ENCODE measurements at places on chromosomes 3 and 15.

DNA sequence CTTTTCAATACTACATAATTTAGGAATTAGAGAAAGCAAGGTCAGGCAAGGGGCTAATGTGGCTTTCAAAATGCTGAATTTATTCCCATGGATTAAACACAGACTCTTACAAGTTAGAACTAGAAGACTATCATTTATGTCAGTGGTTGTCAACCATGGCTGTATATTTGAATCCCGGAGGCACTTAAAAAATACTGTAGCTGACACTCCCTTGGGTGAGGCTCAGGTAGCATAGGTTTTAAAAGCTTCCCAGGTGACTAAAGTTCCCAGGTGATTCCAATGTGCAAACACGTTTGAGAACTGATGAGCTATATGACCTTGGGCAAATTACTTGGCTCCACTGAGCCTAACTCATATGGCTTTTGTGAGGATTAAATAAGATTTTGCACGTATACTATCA lies 29.6 kb downstream of the AAGAB start:
- DNase-seq, result no peak

GRCh38 chr3:29215948-29216347 lies 64.9 kb upstream of the RBMS3 start:
- DNase-seq, result no peak

- DNase-seq, result no peak
These were observed 142.8 kb downstream of the VPS13C start for GRCh38 chr15:61917457-61917856.

- no peak for DNase-seq
These were observed 119.4 kb upstream of the IQSEC1 start for GRCh38 chr3:13192471-13193213.

DNA sequence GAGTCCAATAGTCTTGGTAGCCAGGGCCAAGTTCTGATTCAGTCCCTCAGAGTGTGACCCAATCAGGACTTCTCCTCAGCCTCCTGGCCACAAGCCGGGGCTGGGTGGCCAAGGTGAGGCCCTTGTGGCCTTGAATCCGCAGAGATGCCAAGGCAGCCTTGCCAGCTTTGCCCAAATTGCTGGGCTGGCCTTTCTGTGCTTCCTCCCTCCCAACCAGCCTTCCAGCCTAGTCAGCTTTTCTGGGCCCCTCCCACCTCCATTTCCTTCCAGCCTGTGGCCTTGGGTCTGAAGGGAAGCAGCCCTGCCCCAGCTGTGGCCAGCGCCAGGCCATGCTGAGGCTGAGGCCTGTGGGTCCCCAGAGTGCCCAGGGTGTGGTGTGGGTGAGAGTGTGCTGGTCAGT lies 34.3 kb upstream of the ANKDD1A start:
- peak; percentile 18 for DNase-seq

DNA sequence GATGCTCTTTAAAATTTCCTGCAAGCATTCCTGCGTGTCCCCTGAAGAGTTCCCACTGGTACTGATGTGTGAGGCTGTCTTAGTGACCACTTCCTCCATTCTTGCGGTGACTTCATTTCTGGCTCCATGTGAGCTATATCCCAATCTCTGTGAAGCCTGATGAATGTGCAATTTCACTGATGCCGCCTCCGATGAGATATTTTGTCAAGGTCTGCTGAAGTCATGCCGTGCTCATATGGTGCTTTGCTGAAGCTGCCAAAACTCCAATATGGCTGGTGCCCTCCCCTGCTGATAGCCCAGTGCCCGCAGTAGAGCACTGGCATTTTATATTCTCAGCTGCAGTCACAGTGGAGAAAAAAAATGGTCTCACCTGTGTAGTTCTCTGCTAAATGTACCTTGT lies 271.5 kb downstream of the EFHB start:
- no peak for DNase-seq

GRCh38 chr3:129047553-129047839 lies 13.1 kb upstream of the GP9 start:
- DNase-seq, result no peak

All from CD4-positive, alpha-beta T cell treated with Interleukin-17A for 1 hour (primary cell).